Activated T-helper 1 cell treated with anti-CD3 and anti-CD28 coated beads, Interleukin-2, amount 50 U/mL, for 16 hours (primary cell): ENCODE measurements at places on chromosomes 5 and 9.

DNA sequence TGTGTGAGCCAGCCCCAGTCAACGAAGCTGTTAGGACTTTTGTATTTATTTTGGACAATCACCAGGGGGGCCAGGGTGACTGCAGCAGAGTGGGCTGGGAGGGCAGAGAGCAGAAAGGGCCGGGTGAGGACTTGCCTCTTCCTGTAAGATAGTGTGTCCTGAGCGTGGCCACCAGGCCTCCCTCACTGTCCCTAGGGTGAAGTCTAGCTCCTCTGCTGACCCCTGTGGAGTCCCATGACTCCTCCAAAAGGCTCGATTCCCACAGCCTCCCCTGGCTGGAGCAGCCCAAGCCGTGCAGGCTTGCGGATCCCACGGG, 147.8 kb downstream of the RXRA start:
- no peak for DNase-seq

DNA sequence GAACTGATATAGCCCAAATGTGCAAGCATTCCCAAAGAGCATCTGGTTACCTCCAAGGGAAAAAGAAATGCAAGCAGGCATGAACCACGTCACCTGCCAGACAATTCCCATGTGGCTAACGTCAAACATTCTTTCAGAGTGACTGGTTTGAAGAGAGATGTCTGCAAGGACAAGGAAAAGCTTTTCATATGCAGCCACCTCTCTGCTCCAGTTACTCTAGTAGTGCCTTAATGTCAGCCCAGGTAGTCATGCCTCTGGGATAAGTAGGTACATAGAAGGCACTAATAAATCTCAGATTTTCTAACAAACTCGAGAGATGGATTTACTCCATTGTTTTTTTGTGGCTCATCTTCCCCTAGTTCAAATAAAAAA, 96.8 kb upstream of the IFNK start:
- no peak for DNase-seq

GRCh38 chr5:174053905-174054304, 8.4 kb downstream of the NSG2 start:
- no peak for DNase-seq

DNA sequence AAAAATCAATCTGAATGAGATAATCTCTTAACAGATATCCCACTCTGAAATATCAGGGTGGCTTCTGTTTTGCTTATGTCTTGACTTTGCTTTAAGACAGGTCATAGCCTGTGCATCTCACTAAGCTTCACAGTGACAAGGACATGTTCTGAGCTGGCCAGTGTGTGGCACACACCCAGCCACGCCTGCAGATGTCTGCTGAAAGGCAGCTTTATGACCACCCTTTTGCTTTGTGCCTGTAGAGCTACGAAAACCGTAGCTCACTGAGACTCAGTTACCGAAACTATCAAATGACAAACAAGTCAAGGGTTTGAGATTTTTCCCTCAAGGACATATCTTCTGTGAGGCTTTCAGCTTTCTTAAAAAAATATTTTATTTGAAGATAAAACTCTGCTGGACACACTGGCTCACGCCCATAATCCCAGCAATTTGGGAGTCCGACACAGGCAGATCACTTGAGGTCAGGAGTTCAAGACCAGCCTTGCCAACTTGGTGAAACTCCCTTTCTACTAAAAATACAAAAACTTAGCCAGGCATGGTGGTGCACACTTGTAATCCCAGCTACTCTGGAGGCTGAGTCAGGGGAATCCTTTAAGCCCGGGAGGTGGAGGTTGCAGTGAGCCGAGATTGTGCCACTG, 233.2 kb downstream of the SPATA31A1 start:
- DNase-seq, result no peak

- DNase-seq, result no peak
Observed at GRCh38 chr9:134039386-134040175, 14.3 kb downstream of the BRD3OS start.

GRCh38 chr5:98813755-98814154, 40.3 kb downstream of the RGMB start:
- DNase-seq, result no peak

GRCh38 chr9:88978034-88978433, 13.2 kb upstream of the S1PR3 start:
- no peak for DNase-seq

DNA sequence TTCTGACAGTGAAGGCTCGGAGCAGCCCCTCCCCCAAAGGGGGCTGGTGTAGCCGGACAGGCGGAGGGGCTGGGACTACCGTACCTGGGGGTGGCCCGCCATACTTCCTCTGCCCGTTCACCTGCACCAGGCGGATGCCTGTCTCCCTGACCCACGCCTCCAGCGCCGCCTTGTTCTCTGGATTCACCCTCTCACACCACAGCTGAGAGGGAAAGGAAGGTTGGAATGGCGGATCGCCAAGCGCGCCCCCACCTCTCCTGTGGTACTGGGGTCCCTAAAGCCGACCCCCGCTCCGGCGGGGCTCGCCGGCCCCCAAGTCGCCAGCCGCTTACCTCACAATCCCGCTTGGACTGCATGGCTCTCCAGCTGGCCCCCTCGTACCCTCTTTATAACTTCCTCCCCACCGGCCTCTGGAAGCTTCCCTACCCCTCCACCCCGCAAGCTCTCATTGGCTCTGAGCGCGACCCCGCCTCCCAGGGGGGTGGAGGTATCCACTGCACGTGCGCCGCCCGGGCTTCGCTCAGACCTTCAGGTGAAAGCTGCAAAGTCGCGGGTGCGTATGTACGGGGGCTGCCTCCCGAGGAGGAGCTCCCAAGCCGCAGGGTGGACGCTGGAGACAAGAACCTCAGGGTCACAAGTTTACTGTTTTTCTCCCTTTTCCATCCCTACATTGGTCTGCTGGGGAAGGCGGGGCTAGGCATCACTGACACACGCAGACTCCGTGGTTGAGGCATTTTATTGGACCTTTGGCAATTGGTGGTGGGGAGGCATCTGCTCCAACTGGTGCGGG, at the start of gene DND1:
TSS of gene DND1 (minus strand) at position 390 of the 790 bp plus-strand sequence. CDS start at position 356, 34 bp downstream.
- no peak for DNase-seq

- DNase-seq, result peak; percentile 30
Observed at GRCh38 chr5:135887447-135887864, 8.2 kb downstream of the IL9 start.

GRCh38 chr9:463455-464171, 248.9 kb downstream of the DOCK8 start:
- no peak for DNase-seq

- no peak for DNase-seq
Observed at GRCh38 chr9:129307227-129307970, 129.3 kb upstream of the IER5L start.

- no peak for DNase-seq
Observed at GRCh38 chr5:156295431-156295830, 31.5 kb upstream of the SGCD start.

DNA sequence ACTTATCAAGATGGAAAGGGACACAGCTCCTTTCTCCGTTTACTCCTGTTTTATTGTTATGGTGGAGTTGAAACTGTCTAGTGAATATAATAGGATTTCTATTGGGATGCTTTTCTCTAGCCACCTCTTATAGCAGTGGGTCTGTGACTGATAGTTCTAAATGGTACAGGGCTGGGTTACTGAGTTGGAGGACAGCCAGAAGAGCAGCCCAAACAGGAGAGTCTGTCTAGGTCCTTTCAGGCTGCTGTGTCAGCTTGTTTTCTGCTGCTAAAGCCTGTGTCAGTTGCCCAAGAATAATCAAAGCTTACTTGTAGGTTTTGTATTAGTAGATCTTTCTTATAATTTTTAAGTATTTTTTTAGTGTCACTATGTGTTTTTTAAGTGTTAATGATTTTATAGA, 356.0 kb upstream of the SEMA6A start:
- no peak for DNase-seq

- no peak for DNase-seq
Observed at GRCh38 chr5:139964994-139965565, 78.0 kb downstream of the NRG2 start.

- DNase-seq, result no peak
Observed at GRCh38 chr5:34740389-34740806, 84.3 kb downstream of the RAI14 start.

GRCh38 chr9:2718001-2718697, 839 bp downstream of the KCNV2 start:
- no peak for DNase-seq

DNA sequence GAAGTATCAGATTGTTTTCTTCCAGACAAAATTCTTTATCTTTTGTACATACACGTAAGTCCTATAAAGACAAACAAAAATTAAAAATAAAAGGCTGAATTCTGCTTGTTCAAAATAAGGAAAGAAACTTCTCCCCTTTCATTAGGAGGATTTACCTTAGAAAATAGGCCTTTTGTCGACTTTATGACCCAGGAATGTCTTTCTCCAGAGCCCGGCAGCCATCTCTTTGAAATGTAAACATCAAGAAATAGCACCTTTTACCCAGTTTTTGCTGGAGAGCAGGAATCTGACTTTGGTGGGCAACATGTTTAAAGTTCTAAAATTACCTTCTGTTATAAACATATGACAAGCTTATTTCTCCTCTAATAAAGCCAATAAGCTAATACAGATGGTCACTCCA, 373.0 kb upstream of the FTMT start:
- DNase-seq, result no peak

- DNase-seq, result no peak
Observed at GRCh38 chr9:78857373-78858225, 560.7 kb downstream of the PSAT1 start.

DNA sequence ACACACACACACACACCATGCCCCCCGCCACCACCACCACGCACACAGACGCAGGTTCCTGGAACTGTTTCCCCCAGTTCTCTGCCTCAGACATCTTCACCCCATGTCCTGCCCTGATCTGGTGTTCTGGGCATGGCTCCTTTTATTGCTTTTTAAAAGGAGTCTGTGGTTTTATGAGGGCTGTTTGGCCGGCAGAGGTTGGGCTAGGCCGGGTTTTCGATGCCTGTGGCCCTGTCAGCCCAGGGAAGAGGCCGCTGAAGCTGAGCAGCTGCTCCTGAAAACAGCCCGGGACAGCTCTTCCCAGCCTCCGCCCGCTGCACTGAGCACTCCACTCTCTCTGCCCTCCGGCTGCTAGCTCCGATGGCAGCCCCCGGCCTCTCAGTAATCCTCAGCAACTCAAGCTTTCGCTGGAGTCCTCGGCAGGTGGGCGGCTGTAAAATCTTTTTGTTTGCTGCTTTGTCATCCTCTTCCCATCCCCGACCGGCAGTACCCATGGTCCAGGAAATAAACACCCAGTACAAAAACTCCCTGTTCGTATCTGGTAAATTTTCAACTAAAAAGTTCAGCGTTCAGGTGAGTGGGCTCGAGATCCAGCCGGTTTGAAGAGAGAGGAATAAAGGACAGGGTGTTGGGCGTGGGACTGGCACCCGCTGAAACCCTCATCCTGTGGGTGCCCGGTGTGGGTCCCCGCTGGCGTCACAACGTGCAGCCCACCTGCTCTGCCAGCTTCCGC, 103.0 kb upstream of the ERCC6L2 start:
- no peak for DNase-seq

DNA sequence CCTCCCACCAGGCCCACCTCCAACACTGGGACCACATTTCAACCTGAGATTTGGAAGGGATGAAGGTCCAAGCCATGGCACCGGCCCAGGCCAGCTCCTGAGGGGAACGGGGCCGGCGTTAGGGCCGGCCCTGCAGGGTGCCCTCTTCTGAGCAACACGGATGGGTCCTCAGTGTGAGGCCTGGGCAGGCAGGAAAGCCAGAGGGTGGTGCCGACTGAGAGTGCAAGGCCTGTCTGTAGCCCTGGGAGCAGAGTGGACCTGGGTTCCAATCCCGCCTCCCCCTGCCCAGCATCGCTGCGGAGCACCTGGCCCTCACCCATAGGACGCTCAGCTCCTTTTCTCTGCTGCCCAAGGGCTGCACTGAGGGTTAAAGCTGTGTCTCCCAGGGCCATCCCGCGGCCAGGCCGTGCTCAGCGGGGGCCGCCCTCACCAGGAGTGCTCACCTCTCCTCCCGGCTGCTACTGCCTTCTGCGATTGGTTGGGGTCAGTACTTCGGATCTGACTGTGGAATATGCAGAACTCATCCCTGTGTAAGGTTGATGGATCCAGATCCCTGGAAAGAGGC, 44.1 kb upstream of the FCN2 start:
- DNase-seq, result no peak

- no peak for DNase-seq
Observed at GRCh38 chr9:33143241-33143661, 23.9 kb downstream of the B4GALT1 start.

GRCh38 chr9:16319646-16320045, 550.8 kb downstream of the BNC2 start:
- DNase-seq, result no peak

DNA sequence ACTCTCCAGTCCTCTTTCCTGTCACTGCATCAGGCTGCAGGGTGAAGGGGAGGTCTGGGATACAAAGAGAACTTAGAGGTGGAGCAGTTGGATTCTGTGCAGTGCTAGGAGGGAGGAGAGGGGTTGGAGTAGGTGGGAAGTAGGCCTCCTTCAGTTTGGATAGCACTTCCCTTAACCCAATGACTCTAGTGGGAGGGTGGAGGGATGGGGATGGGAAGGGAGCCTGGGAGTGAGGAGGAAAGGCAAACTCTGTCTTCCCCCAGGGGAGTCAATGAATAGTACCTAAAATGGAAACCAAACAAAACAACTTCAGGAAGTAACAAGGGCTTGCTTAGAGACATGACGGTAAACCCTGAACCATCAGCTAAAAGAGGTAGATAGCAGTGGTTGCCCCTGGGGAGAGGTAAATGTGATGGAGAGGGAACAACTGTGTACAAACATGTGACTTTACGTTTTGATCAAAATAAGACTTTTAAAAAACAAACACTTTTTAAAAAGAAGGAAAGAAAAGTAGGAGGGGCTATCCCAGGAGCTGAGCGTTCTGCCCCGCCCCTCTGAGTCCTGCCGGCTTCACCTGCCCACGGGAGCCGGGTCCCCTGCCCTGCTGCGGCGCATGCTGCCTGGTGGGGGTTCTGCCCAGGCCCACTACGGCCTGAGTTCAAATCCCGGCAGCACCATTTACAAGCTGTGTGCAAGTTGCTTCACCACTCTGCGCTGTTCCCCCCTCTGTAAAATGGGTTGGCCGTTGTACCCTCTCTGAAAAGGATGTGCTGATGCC, 30.9 kb downstream of the GSN start:
- DNase-seq, result no peak

DNA sequence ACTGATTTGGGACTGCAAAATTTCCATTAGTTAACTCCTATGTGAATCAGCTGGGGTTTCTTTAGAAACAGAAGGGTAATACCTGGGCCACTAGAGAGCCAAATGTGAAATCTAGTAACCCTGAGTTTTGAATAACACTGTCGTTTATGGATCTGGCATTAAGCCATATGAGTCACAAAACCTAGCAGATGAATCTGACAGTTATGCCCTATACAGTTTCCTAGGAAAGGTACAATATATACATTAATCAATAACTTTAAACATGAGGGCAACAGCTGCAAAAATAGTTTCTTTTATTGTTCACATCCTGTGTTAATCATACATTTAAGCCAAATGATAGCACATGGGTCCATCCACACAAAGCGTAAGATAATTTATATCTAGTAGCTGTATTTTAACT, 56.9 kb downstream of the PAM start:
- no peak for DNase-seq

DNA sequence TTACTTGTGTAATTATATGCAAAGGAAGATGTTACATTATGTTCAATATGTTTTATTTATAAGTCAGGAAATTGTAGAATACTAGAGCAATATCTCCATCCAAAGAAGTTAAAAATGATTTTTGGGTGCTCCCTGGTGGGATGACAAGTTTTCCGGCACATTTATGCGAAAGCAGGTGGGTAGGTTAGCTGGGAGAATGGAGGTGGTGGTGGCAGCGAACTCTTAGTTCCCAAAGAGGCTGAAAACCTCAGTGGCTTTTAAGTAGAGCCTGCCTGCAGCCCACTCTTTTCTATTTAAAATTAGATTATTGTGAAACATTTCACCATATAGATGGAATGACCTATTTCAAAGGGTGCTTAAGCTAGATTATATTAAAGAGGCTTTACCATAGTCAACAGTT, 51.8 kb downstream of the ANKRD33B start:
- no peak for DNase-seq
